ENCODE measurements at places on chromosomes 7 and 10. TPM values are rescaled to one million over a fixed set of nuclear protein-coding genes. Genes with fewer than 3 reads are reported as not detected.
A peak's percentile ranks its signal among the peaks of the same experiment; 100 is the strongest.

GRCh38 chr7:132806834-132807233, 230.6 kb upstream of the PLXNA4 start:
- no peak for DNase-seq

DNA sequence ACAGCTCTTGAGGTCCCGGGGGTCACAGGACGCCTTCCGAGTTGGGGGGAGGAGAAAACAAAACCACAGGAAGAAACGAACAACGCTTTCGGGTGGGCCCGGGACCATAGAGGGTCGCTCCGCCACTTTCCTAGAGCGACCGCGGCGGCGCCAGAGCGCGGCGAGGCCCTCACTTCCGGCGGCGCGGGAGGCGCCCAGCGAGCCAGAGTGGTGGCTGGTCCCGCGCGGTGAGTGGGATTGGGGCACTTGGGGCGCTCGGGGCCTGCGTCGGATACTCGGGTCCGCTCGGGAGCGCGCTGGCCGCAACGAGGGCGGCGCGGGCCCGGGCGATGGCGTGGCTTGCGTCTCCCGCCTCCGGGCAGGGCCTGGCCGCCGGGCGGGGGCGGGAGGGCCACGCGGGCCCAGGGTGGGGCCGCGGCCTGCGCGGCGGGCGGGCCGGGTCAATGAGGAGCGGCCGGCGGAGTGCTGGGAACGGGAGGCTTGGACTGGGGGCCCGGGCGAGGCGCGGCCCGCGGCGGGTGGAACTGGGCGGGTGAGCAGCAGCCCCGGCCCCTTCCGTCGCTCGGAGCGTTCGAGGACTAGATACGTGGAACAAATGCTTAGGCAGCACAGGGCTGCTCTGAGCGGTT, at the start of gene ZNF22:
Gene ZNF22 (plus strand): TSS at position 172 of the 629 bp plus-strand sequence. CDS start 2,446 bp downstream, outside the sequence.
- DNase-seq: no peak

DNA sequence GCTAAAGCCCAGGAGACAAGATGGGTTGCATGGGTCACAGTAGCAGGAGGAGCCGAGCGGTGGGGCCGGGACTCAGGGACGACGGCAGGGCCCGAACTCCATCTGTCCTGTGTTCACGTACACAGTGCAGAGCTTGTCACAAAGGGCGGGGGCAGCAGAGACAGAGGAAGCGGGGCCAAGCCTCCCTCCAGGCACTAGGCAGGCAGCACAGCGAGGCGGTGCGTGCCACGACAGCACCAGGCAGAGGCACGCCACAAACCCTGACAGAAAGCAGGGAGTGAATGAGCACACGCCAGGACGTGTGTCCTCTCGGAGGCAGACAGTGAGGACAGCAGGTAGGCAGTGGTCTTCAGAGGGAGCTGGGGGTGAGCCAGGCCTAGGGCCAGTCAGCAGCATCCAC, 177.8 kb downstream of the MAD1L1 start:
- no peak for DNase-seq

DNA sequence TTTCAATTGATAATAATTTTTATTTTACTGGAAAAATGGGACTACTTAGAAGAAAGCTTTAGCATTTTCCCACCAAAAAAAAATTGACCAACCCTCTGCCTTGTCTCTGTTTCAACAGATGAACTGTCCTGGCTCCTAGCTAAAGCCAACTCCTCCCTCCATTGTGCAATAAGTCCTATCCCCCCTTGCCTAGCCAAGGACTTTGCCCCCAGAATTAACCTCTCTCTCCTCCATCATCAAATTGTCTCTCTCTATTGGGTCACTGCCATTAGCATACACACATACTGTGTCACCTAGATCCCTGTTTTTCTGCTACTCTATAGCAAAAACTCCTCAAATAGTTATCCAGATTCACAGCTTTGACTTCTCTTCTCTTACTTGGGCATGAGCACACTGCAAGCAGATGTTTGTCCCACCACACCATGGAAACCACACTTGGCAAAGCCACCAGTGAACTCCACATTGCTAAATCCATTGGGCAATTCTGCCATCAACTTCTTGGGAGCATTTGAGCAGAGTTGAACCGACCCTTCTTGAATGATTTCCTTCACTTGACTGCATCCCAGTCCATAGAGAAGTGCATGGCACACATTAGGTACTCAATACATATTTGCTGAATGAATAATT, 91.4 kb upstream of the NEBL start:
- peak; percentile 20 for DNase-seq

The EN2 gene
- total RNA-seq: not detected
